ENCODE measurements at places on chromosomes 2 and 18.

- no peak for DNase-seq
Measured at GRCh38 chr2:152505495-152505906, 170.5 kb downstream of the FMNL2 start.

- DNase-seq, result no peak
Measured at GRCh38 chr18:24268784-24269550, 128.7 kb downstream of the OSBPL1A start.

DNA sequence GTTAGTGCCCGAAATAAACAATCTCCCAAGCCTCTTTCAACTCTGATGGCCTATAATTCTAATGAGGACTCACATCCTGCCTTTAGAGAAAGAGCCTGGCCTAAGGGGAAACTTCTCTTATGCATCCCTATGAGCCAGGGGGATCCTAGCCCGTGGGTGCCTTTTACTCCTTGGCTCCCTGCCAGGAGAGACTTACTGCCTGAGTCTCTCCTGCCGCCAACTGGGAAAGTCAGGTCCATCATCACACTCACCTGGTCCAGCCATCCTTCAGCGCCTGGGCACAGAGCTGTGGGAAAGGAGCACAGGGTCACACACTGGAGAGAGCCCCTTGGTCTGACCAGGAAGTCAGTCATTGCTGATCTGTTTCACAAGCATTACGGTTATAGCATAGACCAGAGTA, 24.1 kb downstream of the ENOSF1 start:
- DNase-seq, result no peak

DNA sequence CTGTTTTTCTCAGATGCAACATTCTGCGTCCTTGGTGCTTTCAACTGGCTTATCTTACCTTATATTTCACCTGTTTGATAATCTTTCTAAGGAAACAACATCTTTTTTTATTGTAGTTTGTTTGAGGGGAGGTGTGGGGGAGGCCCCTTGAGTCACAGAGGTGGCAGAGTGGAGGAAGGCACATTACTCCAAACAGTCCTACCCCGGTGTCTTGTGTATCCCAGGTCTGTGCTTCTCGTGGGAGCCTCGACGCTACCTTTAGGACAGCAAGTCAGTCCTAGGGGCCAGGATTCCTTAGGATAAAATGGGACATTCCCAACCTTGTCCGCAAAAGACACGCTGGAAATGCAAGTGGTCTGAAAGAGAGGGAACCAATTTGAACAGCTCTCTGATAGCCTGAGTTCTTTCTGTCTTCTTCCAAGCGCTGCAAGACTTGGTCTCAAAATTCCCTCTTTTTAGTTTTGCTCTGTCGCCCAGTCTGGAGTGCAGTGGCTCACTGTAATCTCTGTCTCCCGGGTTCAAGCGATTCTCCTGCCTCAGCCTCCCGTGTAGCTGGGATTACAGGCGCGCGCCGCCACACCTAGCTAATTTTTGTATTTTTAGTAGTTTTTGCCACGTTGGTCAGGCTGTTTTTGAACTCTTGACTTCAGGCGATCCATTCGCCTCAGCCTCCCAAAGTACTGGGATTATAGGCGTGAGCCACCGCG, 4.0 kb downstream of the GATA6 start:
- DNase-seq, result no peak

- DNase-seq, result no peak
Measured at GRCh38 chr2:187549193-187549592, 5.0 kb downstream of the TFPI start.

GRCh38 chr18:48813833-48814489, 136.8 kb downstream of the SMAD7 start:
- DNase-seq, result no peak

- DNase-seq, result no peak
Measured at GRCh38 chr2:51018145-51018544, 13.8 kb downstream of the NRXN1 start.

DNA sequence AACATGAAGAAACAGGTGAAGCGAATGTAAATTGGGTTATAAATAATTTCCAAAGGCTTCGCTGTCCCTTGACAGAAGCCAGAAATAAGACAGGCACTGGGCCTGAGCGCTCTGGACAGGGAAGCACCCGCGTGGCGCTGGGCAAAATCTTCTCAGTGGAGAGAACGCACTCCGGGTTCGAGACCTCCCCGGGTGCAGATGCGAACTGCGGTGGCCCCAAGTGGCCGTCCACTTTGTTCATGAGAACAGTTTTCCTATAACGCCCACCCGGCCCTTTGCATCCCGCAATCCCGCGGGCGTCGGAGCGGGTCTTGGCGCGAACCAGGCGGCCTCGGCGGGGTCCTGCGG, 651 bp upstream of the DPYSL5 start:
- DNase-seq, result no peak

DNA sequence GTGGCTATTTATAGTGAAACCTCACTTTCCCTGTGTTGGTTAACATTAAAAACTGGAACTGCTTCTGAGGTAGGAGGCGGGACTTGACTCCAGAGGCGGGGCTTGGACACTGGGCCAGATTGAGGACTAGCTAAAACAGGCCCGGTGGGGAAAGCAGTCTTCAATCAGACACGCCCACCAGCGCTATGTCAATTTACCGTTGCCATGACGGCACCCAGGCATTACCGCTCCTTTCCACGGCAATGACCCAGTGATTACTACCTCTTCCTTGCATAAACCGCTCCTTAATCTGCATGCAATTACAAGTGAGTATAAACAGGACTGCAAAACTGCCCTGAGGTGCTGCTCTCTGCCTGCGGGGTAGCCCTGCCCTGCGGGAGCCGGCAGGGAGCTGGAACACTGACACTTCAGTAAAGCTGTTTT, 35.3 kb downstream of the LRRFIP1 start:
- DNase-seq, result no peak

- DNase-seq, result no peak
Measured at GRCh38 chr2:70062270-70062669, 25.0 kb upstream of the PCBP1 start.

DNA sequence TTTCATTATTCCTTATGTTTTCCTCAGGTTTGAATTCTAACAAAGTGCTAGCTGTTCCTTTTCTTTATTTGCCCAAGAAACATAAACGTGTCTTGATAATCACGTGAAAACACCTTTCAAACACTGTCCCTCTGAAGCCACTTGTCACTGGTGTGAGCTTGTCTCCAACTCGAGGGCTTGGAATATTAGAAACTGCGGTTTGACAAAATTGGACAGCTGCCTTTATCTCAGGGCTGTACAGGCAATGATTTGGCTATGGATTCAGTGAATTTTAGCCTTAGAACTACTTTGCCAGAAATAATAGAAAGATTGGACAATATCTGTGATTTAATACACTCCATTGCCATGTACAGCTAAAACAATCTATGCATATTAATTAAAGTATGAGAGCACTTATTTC, 763.0 kb upstream of the ACVR2A start:
- no peak for DNase-seq

GRCh38 chr2:239109041-239109927, 261.4 kb downstream of the TWIST2 start:
- DNase-seq, result no peak

DNA sequence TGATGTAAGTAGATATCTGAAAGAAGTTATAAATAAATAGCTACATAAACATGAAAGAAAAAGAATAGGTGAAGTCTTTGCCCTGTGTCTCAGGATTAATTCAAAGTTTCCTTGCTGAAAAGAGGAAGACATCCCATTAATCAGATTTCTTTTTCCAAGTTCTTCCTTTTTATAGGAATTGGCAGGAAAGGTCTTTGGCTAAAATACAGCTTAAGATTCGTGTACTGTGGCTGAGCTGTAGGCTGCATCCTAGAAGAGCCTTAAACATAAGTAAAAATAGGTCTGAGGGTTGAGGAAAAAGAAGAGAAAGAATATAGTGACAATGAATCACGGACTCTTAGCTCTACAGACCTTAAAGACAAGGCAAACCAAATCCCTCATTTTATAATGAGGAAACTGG, 579.9 kb downstream of the NRXN1 start:
- no peak for DNase-seq

DNA sequence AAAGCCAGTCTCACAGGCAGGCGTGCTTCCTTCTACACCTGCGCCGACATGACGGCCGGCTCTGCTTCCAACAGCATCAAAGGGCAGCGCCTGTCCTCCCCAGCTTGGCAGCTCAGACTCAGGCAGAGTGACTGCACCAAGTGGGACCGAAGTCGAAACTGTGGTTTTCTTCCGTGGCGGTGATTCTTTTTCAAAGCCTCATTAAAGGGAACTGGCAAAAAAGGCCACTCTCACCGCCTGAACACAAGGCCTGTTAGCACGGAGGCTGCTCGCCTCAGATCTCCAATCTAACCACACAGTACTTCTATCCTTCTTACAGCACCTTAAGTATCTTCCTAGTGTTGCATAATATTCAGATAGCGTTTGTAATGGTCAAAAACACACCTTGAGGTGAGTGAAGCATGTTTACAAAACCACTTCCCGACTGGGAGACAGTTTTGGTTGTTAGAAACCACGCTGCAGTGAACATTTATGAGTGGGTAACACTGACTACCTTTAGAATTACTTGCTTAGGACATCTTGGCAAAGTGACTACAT, 236.4 kb downstream of the HDAC4 start:
- no peak for DNase-seq

DNA sequence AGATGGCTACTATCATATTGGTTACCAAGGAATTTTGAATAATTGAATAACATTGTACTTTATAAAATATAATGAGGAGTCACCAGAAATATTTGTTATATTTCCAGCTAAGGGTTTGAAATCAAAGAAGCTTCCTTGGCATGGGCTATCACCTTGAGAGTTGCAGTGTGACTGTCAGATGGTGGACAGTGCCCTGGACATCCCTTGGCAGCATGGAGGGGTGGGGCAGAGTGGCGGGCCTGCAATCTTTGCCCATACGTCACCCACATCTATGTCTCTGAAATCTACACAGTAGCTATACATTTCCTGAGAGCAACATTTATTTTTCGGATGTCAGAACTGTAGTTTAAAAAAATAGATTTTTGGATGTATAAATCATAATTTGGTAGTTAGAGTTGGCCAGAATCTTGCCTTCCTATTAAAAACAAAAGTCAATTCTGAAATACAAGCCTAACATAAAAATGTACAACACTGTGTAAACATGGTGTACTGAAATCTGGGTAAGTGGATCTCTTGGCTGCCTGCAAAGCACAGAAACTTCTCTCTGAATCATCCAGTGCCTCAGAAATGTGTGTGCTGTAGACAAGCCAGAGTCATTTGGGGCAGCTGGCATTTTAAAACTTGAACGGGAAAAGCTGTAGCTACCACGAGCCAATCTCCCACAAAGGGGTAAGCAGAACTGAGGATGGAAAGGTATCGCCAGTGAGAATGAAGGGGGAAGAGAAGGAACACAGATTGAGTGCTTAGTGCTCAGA, 124.2 kb upstream of the ARHGAP28 start:
- no peak for DNase-seq

DNA sequence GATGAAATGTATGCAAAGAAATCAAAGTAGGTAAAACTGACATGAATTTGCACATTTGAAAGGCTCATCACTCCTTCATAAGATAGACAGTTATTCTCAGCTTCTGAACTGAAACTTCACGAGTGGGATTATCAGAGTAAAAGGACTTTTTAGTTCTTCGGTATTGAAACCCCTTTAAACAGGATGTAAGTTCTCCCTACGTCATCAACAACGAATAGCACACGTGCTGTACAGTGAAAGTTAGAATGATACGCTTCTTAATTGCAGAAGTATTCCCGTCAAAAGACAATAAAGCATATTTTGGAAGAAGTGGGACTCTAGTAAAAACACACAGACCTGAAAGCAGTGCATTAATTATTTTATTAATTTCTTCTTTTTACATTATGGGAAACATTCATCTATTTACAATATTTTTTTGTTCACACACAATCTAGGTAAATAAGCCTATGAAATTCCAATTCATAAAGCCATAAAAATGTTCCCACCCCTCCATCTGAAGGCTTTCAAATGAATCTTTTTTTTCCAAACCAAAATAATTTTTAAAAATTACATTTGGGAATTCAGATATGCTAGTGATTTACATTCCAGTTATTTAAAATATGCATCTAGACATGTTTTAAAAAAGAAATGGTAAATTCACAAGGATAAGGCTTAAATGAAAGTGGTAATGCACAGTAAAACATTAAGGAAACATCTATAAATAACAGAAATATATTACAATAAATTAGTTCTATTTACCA, 45.9 kb downstream of the TGIF1 start:
- DNase-seq, result no peak

DNA sequence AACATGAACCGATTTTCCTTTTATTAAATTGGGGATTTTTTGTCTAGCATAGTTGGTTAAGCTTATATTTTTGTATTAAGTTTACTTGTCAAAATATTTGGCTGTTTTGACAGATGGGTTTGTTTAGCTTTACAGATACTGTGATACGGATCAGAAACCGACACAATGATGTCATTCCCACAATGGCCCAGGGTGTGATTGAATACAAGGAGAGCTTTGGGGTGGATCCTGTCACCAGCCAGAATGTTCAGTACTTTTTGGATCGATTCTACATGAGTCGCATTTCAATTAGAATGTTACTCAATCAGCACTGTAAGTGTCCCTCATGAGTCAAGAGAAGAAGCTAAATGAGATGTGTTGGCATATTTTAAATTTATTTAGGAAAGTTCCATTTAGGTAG, 8.5 kb downstream of the PDK1 start:
- DNase-seq, result no peak

- DNase-seq, result no peak
Measured at GRCh38 chr18:76476665-76477561, 18.1 kb downstream of the ZNF516 start.

DNA sequence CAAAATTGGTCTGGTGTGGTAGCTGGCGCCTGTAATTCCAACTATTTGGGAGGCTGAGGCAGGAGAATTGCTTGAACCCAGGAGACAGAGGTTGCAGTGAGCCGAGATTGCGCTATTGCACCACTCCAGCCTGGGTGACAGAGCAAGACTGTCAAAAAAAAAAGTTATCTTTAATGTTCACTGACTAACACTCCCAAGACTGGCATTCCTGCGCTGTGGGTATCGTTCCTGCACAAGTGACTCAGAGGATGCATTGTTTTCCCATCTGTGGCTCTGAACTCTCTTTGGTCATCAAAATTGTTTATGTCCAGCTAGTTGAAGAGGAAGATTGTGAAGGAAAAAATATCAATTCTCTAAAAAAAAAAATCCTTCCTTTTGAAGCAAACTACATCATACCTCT, 539.0 kb downstream of the SOX11 start:
- DNase-seq, result no peak

- DNase-seq, result no peak
Measured at GRCh38 chr2:49306925-49307324, 152.6 kb upstream of the FSHR start.

- DNase-seq, result no peak
Measured at GRCh38 chr18:46429130-46429529, 227.9 kb downstream of the LOXHD1 start.

Data from cerebellar nuclear complex (tissue), 1 donor.